ENCODE measurements at places on chromosomes 11 and 22. TPM values are rescaled to one million over a fixed set of nuclear protein-coding genes. Genes with fewer than 3 reads are reported as not detected.

DNA sequence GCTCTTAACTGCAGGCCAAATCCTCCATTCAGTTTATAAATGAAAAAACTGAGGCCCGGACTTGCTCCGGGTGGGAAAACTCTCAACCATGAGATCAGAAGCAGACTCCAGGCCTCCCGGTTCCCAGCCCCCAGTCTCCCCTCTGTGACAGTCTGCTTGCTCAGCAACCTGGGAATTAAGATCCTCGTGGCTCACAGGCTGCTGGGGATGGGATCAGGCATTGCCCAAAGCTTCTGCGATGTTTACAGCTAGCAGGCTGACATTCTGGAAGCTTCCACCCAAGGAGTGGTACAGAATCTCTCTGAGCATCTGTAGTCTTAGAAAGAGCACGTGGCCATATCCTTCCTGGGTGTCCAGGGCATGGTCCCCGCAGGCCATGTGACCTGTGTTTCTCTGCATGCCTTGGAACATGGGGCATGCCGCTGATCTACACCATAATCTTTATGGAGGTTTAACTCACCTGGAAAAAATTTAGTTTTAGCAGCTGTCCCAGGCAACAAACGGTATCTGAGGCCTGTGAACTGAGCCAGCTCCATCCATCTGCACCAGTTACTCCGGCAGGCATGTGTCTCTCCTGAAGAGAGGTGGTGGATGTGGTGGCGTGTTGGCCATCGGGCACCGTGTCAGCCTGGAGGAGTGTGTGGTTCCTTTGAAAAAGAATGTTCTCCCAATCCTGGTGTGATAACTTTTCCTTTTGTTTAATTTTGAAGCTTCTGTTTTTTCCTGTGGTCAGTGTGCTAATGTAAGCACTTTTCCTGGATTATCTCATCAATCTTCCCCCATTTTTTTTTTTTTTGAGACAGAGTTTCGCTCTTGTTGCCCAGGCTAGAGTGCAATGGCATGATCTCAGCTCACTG, 7.9 kb downstream of the FBLN1 start:
- no peak for DNase-seq

GRCh38 chr11:10301656-10302358, 3.1 kb upstream of the ADM start:
- no peak for DNase-seq

GRCh38 chr11:73454987-73455386, 78.8 kb downstream of the RELT start:
- no peak for DNase-seq

GRCh38 chr22:29787371-29787980, 20.3 kb downstream of the UQCR10 start:
- peak; percentile 71 for DNase-seq

DNA sequence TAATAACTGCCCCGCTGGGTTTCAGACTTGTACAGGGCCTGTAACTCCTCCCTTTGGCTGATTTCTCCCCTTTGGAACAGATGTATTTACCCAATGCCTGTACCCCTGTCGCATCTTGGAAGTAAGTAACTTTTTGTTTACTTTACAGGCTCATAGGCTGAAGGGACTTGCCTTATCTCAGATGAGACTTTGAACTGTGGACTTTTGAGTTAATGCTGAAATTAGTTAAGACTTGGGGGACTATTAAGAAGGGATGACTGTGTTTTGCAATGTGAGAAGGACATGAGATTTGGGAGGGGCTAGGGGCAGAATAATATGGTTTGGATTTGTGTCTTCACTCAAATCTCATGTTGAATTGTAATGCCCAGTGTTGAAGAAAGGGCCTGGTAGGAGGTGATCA, 62.0 kb downstream of the TRPC6 start:
- DNase-seq, result no peak

DNA sequence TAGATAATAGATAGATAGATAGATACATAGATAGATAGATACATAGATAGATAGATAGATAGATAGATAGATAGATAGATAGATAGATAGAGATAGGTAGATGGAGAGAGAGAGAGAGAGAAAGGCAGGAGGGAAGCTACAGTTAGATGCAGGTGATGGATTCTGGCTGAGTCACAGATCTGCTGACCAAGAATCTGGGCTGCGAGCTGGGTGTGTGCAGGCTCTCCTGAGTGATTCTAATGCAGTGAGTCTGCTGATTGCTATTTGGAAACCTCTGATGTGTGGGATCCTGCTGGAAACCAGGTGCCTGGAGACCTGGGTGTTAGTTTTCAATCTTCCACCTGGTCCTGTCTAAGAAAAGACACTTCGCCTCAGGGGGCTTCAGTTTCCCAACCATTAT, 1441.8 kb downstream of the TBC1D22A start:
- DNase-seq, result peak; percentile 5

GRCh38 chr11:62044639-62045121, 77.2 kb upstream of the FTH1 start:
- DNase-seq, result no peak

DNA sequence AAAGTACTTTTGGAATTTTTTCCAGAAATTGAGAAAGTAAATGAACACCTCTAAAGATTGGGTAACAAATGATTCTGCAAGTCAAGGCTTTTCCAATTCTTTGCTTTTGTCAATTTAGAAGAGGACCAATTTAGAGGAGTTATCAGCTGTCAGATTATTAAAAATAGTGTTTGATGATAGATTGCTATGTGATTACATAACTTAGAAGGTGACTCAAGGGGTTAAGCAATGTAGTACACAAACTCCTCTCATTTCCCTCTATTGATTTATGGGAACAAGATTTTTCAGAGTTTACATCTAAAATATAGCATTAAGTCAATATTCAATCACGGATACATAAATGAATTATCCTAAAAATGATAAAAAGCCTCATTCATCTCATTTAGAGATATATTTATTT, 70.3 kb downstream of the INSC start:
- peak; percentile 62 for DNase-seq

DNA sequence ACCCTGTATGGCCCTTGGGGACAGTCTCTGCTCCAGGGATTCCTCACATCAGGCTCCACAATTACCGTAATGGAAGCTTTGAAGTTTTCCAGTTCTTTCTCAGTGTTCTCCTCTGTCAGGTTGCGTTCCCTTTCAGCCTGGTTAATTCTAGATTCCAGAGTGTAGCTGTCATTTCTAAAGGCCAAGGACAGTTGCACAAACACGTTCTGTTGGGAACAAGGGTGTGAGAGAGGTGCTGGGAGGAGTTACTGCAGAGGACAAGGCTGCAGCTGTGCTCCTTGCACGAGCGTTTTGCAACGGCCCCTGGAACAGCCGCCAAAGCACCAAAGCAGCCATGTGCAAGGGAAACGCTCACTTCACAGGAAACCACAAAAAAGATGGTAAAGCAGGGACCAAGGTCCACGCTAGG, 35.9 kb upstream of the LYVE1 start:
- DNase-seq, result peak; percentile 83

GRCh38 chr11:17531071-17531600, 13.1 kb downstream of the USH1C start:
- no peak for DNase-seq

- no peak for DNase-seq
Observed at GRCh38 chr11:46333394-46333947, 13.8 kb upstream of the DGKZ start.

DNA sequence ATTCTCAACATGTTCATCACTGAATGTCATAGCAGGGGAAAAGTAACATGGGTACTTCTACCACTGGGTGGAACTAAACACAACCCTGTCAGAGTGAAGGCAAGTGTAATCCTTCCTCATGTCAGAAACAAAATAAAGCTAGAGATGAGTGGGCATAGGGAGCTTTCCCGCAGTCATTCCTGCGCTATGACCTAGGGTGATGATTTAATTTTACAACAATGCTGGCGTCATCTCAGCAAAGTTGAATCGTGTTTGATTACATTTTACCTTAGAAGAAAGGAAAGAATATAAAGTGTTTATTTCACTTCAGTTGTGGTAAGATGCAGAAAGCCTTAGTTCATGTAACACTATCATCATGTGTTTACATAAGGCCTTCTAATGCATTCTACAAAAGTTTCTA, 355.6 kb downstream of the METTL15 start:
- peak; percentile 58 for DNase-seq

GRCh38 chr11:93719310-93719709, 22.0 kb downstream of the TAF1D start:
- no peak for DNase-seq

- no peak for DNase-seq
Observed at GRCh38 chr11:123505546-123506299, 75.7 kb downstream of the GRAMD1B start.

GRCh38 chr22:30605449-30606110, 1.4 kb upstream of the TCN2 start:
- peak; percentile 36 for DNase-seq

DNA sequence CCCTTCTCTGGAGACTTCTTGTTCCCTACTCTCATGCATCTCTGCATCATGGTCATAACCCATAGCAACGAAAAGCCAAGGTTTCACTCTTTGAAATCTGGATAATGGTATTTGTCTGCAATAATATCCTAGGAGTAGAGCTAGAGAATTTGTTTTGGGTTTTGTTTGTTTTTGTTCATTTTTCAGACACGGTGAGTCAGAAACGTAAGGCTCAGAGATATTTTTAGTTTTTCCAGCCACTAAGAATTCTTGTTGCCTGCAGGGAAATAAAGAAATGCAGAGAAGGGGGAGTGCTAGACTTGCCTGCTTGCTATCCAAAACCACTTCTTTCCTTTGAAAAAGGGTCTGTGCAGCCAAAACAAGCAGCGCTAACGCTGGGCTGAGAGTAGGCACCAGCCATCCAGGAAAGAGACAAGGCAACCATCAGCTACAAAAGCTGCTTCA, 26.0 kb downstream of the POU2AF3 start:
- DNase-seq, result peak; percentile 30

DNA sequence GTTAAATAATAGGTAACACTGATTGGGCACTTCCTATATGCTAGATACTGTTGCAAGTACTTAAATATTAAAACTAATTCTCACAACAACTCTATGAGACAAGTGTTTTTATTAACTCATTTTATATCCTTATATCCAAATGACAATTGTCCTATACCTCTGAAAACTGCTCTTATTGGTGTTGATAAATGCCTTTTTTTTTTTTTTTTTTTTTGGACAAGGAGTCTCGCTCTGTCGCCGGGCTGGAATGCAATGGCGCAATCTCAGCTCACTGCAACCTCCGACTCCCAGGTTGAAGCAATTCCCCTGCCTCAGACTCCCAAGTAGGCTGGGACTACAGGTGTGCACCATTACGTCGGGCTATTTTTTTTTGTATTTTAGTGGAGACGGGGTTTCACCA, 41.6 kb downstream of the MRTFA start:
- peak; percentile 51 for DNase-seq

- DNase-seq, result no peak
Observed at GRCh38 chr11:34426766-34427185, 12.0 kb upstream of the CAT start.

GRCh38 chr11:108663154-108663877, 1.6 kb upstream of the DDX10 start:
- DNase-seq, result no peak

GRCh38 chr11:33697997-33698396, 2.6 kb downstream of the C11orf91 start:
- no peak for DNase-seq

DNA sequence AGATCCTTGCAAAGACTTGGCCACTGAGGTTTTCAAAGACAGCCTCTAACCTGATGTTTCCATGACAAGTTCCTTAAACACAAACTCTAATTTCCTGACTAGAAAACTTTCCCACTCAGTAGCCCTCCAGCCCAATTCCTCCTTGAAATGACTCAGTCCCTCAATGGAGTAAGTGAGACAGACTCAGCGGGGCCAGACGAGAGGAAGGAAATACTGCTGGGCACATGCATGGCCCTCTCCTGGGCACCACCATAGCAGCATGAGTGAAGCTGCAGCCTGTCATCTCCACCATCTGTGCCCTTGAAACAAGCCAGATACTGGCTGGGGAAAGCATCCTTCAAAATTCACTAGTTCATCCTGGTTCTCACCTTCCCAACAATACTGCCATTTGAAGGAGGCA, 76.2 kb upstream of the GDPD4 start:
- no peak for DNase-seq

GRCh38 chr11:107271425-107271824, 186.2 kb downstream of the CWF19L2 start:
- DNase-seq, result no peak

- peak; percentile 95 for DNase-seq
Observed at GRCh38 chr11:88538098-88538497, 200.6 kb upstream of the CTSC start.

- DNase-seq, result peak; percentile 75
Observed at GRCh38 chr11:76782531-76783293, 444 bp upstream of the TSKU start.

- DNase-seq, result no peak
Observed at GRCh38 chr11:70862093-70862492, 390.3 kb downstream of the SHANK2 start.

DNA sequence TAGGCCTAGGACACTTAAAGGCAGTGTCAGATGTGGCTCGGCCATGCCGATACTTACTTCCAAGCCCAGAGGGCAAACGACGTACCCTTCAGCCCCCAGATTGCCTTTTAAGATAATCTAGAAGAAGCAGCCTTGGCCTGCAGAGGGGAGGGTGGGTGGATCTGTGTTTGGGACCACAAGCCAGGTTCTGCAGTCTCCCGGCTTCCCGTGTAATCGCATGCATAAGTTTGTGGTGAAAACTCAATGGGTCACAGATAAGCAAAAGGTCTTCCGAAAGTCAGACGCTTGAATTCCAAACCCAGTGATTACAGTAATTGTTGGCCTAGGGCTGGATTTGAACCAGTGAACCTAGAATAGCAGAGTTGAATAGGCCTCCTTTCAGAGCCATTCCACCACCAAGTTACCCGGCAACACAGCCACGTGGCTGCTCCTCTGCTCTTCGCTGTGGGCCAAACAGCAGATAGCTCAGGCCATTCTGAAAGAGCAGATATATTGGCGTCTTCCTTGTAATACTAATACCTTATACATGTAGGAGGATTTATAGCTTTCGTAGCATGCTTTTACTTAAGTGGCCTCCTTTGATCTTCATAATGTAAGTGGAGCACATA, 170.8 kb upstream of the CADM1 start:
- no peak for DNase-seq

GRCh38 chr11:82557274-82557673, 176.4 kb downstream of the FAM181B start:
- DNase-seq, result no peak

DNA sequence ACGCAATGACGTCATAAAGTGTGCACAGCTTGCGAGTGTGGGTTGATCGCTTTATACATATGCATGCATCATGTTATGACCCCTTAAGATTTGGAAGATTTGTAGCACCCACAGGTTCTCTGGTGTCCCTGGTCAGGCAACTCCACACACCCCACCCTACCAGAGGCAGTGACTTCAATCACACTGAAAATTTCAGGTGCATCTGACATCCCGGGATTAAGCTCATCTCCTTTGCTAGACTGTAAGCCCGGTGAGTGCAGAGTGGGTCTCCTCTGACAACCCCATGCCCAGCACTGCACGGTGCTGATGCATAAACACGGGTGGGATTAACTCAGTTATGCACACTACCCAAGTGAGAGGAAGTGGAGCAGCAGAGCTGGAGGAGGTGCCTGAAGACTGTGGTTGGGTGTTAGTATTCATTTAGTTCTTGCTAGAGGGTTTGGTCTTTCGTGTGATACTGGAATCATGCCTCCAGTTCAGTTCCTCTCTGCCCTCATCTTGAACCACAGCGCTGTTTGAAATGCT, 6.5 kb downstream of the ARSA start:
- DNase-seq, result peak; percentile 21

The UBQLNL gene
- under 0.01 TPM for total RNA-seq

The SSTR3 gene
- not detected for total RNA-seq

The IL17REL gene
- total RNA-seq, result not detected

The OR5B21 gene
- total RNA-seq, result not detected

The ENTHD1 gene
- not detected for total RNA-seq

The EMID1 gene
- not detected for total RNA-seq

The RBM4B gene
- total RNA-seq, result 15.7 TPM

The OR51B2 gene
- not detected for total RNA-seq

The AHNAK gene
- total RNA-seq, result 607 TPM

The NUDT8 gene
- total RNA-seq, result 14.2 TPM

The MFRP gene
- not detected for total RNA-seq

The HMOX1 gene
- 3.9 TPM for total RNA-seq
